ENCODE measurements at places on chromosomes 7 and 10.

GRCh38 chr7:50795831-50796230 is 13.1 kb upstream of the GRB10 start:
- H3K4me3 ChIP-seq = no peak overlapping the region
- H3K27ac ChIP-seq = no peak overlapping the region
- peaks cover 6% of the 10 kb centered on the region for H3K27me3 ChIP-seq

DNA sequence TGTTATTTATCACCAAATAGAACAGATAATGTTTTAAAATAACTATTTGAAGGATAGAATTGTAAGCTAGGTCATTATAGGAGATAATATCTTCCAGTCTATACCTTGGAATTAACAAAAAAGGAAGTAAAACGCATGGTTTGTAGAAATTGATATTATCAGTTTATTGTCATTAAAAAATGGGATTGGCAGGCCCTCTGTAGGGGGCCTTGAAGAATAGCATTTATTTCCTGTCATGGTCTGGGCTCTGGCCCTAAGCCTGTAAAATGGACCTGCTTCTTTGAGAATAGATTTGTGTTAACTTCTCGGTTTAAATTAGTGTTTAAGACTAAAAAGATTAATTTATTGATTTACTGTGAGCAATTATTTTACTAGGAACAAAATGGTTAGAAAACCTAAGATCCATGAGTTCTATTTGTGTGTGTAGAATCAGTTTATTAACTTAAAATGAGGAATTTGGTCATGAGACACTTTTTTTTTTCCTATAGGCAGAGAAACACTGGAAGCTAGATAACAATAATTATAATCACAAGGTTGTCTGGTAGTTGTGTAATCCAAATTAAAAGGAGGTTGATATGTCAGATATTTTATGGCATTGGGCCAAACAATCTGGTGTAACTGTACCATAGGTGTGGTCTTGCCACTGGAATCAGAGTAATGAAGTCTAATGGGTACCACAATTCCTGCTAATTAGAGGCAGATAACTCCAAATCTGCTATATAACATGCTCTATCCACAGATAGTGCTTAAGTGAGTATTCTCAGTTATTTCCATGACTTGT is 197.4 kb upstream of the FOXP2 start:
- no peaks in the 10 kb centered on the region for H3K36me3 ChIP-seq
- no peak for DNase-seq
- H3K27ac ChIP-seq = no peak overlapping the region
- H3K4me3 ChIP-seq = no peak overlapping the region
- no peaks in the 10 kb centered on the region for H3K27me3 ChIP-seq
- no peaks in the 10 kb centered on the region for H3K4me1 ChIP-seq

DNA sequence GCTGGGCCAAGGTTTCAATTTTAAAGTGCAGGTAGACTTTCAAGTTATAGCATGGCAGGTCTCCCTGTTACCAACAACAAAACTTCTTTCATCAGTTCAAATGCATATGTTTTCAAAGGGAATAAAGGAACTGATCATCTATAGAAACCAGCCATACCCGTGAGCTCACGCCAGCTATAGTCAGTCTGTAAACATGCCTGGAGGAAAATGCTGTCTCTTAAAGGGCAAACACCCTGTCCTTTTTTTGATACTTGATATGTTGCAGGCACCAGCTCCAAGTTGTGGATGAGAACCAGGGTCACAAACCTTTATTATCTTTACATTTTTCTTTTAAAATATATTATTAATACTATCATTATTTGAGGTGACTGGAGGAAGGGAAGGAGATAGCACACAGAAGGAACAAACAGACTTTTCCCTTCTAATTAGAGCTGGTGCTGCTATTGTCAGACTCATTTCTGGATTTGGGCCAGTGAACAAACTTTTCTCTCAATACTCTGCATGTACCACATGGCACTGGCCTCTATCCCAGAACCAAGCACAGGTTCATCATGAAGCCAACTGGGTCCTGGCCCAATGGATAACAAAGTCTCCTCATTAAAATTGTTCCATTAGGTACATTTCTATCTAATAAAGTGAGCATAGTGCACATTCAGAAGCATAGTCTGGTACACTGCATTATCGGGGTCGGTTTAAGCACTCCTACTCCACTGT is 1102.4 kb downstream of the SORCS3 start:
- no peak overlapping the region for H3K27ac ChIP-seq
- no peak overlapping the region for H3K4me3 ChIP-seq
- DNase-seq = no peak
- no peaks in the 10 kb centered on the region for H3K36me3 ChIP-seq
- no peaks in the 10 kb centered on the region for H3K27me3 ChIP-seq

GRCh38 chr7:132321387-132321786 is 254.9 kb downstream of the PLXNA4 start:
- peaks cover 10% of the 10 kb centered on the region for H3K4me1 ChIP-seq
- H3K4me3 ChIP-seq = no peak overlapping the region
- H3K36me3 ChIP-seq = no peaks in the 10 kb centered on the region

GRCh38 chr7:74480861-74481417 is 27.2 kb downstream of the GTF2IRD1 start:
- no peaks in the 10 kb centered on the region for H3K27me3 ChIP-seq
- peak overlapping the region; percentile 97 for H3K27ac ChIP-seq
- peak overlapping the region; percentile 50 for H3K4me3 ChIP-seq
- DNase-seq = peak; percentile 86

DNA sequence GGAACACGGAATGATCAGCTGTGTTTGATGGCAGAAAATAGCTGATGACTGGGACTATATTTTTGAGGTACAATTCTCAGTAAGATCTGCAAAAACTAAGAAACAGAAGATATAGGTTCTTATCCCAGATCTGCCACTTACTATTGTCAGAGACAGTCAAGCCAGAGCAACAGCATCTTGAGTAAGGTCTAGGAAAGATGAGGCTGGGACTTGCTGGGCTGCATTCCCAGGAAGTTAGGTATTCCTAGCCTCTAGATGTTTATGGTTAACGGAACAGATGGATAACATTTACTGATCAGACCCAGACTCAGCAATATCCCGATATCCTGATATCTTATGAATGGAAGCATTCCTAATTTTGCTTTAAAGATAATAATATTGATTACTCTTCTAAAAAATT is 68.7 kb upstream of the DNAJB12 start:
- H3K4me3 ChIP-seq = no peak overlapping the region
- no peak overlapping the region for H3K27ac ChIP-seq
- DNase-seq = no peak
- no peaks in the 10 kb centered on the region for H3K4me1 ChIP-seq

- no peak overlapping the region for H3K27ac ChIP-seq
- no peak for DNase-seq
- peaks cover 11% of the 10 kb centered on the region for H3K4me1 ChIP-seq
- H3K4me3 ChIP-seq = no peak overlapping the region
- no peaks in the 10 kb centered on the region for H3K27me3 ChIP-seq
- H3K36me3 ChIP-seq = no peaks in the 10 kb centered on the region
Observed at GRCh38 chr10:6271663-6272062, 68.9 kb downstream of the PFKFB3 start.

- H3K4me1 ChIP-seq = peaks cover under 1% of the 10 kb centered on the region
- no peaks in the 10 kb centered on the region for H3K36me3 ChIP-seq
- peaks cover 4% of the 10 kb centered on the region for H3K27me3 ChIP-seq
- H3K4me3 ChIP-seq = no peak overlapping the region
- H3K27ac ChIP-seq = no peak overlapping the region
Observed at GRCh38 chr10:125226005-125226404, 65.6 kb upstream of the CTBP2 start.

DNA sequence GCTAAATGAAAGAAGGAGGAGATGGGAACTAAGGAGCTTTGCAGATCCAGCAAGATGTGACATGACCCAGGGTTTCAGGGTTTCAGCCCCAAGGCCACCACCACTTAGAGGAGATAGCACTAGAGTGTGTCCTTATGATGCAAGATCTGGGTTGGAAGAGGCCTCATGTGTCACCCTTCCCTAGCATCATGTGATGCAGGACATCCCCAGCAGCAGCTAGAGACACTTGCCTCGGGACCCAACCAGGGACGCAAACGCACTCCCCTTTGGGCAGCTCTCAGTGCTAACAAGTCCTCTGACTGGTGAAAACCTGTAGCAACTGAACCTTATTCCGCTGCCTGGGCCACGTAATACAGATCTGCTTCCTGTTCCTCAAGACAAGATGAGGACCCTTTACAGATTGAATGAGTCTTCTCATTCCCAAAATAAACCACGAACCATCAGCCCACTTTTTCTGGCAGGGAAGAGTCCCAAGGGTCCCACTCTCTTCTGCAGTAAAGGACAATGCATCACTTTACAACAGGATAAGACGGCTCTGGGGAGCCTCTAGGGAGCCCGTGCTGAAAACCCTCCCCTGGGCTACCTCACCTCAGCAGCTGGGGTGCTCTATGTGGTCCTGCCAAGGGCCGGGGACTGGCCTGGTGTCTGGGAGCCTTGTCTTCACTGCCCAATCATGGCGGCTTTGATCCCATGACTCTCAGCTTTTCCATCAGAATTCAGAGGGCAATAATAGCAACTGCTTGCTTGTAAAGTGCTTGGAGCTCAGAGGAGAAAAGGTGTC is 44.8 kb upstream of the GDF10 start:
- H3K4me3 ChIP-seq = no peak overlapping the region
- H3K4me1 ChIP-seq = no peaks in the 10 kb centered on the region
- DNase-seq = no peak
- peaks cover 9% of the 10 kb centered on the region for H3K27me3 ChIP-seq

Data from suprapubic skin (tissue), 4 donors.